ENCODE measurements at places on chromosomes 3 and 15.

- no peak for DNase-seq
Observed at GRCh38 chr3:143352850-143353550, 233.4 kb downstream of the CHST2 start.

GRCh38 chr3:77780278-77780996, 740.5 kb downstream of the ROBO2 start:
- DNase-seq, result no peak

- no peak for DNase-seq
Observed at GRCh38 chr15:68440136-68440535, 8.2 kb upstream of the ITGA11 start.

DNA sequence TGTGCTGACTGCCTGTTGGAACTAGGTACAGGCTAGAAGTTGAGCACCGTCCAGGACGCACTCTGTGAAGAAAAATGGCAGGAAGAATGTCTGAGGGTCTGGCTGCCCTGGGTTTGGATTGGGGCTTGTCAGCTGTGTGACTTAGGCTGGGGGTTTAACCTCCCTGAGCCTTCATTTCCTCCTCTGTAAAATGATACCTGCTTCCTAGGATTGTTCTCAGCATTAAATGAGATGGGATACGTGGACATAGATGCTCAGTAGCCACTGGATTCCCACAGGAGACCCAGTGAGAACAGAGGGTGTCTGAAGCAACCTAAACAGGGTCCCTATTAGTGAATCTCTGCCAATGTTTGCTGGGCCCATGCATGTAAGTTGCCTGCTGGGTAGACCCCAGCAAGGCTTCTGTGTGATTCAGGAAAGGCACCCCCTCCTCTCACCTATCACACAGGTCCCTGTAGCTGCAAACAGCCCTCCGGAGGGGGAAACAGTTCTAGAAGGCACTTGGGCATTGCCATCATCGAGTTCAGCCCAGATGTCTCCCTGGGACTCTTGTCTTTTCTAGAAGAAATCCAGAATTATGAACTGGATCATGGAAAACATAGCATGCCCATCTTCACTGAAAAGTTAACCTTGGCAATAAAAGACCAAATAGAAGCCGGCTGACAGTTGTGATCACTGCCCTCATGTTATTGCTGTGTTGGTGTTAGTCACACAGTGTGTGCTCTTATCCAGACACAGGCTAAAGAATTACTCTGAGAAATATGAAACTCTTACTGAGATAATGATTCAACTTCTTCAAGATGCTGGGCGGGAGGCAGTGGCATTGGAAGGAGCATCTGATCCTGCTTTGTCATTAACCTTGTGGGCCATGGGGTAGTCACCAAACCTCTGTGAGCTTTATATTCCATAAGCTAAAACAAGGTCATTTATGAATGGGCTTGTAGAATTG, 64.5 kb downstream of the SMAD6 start:
- DNase-seq, result no peak

- DNase-seq, result no peak
Observed at GRCh38 chr15:83284559-83285283, at the start of gene BNC1. TSS of gene BNC1 (minus strand) at chr15:83284664. CDS start at chr15:83284628, 36 bp downstream.

DNA sequence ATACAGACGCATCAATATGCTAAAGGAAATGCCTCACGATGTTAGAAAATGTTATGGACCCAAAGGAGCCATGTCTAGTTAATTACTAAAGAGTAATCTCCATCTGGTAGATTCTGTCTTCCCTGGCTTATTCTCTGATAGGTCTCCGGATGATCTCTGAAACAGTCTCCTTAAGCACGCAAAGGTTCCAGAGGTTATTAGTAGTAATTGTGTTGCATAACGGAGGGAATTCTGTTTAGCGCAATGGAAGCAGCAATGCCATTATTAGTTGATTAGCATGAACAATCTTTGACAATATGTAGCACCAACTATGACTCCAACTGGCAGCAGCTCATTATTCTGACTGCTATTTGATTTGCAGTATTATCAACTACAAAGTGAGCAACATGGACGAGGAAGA, 952.5 kb upstream of the SEMA6D start:
- DNase-seq, result no peak

DNA sequence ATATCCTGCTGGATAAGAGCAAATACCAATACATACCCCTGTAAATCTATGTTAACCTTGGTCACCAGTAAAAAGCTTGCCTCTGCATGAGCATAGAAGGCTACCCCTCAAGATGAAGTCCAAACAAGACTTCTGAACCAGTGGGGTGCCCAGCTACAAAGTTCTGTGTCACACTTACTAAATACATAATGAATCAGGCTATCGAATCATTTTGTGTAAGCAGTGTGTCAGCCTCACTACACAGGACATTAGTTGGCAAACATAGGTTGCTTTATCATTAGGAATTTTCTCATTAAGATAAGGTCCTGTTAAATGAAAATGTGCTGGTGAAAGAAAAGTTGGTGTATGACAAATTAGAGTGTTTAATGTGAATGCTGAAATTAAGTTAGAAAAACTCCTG, 452.0 kb downstream of the MFSD1 start:
- no peak for DNase-seq

DNA sequence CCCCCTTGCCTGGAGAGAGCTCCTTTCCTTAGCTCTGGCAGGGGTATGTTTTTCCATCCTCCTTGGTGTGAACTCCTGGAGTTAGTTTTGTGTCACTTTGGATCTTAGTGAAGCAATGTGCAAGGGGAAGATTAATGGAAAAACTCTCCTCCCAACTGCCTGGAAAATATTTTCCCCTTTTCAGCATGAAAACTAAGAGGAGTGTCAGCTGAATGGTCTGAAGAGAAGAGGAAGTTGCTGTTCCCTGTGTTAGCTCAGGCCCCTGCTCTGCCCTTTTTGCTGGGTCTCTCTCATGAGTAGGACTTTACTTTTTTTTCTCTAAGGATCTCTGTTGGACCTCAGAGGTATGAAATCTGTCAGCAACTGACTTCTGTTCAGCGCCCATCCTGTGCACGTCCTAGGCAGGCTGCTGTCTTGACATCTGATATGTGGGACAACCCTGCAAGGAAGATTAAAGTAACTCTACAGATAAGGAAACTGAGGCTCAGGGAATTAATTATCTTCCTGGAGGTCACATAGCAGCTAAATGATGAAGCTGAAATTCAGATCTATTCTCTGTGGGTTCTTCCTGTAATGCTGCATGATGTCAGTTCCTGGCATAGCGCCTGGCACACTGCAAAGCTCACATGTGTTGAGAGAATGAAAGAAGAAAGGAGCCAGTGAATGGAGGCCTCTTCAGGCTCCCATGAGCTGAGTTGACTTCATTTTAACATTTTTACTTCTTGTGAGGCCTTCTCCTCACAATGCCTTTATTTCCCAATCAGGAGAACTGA, 109.7 kb upstream of the GALNT15 start:
- no peak for DNase-seq

GRCh38 chr3:49012441-49013017, 5.3 kb downstream of the WDR6 start:
- DNase-seq, result no peak

- DNase-seq, result no peak
Observed at GRCh38 chr3:114697401-114697800, 403.6 kb downstream of the TIGIT start.

DNA sequence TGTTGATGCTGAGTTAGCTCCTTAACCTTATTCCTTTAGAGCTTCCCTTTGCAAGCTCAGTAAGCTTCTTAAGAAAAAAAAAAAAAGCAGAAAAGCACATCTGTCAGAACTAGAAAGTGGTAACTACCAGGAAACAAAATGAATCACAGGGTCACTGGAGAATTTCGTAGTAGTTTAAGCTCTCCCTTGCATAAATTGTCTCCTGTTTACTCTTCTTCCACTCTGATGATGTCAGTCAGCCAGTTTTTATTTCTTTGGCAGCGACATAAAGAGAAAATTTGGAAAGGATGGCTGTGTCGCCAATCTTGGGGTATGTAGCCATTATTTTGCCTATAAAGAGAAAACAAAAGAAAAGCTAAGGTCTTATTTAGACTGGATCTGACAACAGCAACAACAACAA, 3.2 kb upstream of the GABRR3 start:
- DNase-seq, result no peak

GRCh38 chr15:71501344-71502076, 308.8 kb upstream of the NR2E3 start:
- no peak for DNase-seq

GRCh38 chr3:16665282-16665741, 60.1 kb upstream of the DAZL start:
- no peak for DNase-seq

DNA sequence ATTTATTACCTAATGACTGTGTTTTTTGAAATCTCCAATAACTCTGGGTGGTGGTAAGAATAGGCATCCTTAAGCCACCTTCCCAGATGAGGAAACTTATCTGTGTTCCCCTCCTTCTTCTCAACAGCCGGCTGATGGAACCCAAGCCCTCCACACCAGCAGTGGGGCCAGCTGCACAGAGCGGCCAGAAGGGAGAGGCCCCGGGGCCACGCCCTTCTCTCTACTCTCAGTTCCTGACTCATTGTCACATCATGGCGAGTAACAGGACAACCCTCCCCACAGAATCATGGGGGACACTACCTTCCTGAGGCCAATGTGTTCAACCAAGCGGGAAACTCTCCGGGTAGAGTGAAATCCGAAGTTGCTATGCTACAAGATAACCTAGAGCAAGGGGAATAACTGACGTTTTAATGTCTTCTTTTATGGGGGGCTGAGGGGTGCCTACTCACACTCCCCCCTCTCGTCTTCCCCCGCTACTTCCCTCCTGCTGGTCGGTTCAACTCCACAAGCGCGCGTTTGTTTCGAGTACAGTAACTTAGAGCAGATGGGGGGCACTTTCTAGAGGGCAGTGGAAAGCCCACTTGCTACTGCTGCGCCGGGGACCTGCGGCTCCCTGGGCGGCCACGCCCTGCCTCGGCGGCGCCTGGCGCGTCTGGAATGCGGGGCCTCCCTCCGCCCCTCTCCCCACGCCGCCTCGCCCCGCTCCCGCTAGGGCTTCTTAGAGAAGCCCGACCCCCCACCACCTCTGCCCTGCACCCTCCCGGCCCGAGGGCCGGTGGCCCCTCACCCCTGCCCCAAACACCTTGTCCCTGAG, 621 bp downstream of the ANXA2 start:
- no peak for DNase-seq

GRCh38 chr15:41079717-41080116, 36.4 kb downstream of the INO80 start:
- no peak for DNase-seq

DNA sequence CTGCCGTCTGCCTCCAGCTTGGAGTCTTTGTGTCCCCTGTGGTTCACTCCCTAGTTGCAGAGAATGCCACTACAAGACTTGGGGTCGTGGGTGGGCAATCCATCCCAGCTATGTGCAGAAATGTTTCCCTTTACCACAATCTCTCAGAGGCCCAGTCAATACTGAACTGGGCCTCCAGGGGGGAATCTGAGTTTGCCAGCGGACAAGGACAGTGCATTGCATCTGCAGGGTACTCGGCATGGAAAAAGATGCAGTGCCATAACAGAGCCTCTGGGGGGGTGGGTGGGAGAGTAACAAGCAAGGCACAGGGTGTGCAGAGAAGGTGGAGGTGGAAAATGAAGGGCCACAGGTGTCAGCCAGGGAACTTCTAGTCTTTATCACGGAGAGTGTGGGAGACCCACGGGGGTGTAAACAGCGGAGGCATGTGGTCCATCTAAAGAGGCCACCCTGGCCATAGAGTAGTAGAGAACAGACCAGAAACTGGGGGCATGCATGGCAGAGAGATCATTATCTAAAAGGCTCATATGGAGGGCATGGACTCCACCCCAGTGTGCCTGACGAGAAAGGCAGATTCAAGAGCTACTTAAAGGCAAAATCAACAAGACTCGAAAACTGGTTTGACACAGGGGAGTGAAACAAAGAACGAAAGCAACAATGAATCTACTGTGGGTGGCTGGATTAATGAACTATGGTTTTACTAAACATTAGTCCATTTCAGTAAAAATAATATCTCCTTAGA, 182.4 kb downstream of the ANXA2 start:
- DNase-seq, result no peak

DNA sequence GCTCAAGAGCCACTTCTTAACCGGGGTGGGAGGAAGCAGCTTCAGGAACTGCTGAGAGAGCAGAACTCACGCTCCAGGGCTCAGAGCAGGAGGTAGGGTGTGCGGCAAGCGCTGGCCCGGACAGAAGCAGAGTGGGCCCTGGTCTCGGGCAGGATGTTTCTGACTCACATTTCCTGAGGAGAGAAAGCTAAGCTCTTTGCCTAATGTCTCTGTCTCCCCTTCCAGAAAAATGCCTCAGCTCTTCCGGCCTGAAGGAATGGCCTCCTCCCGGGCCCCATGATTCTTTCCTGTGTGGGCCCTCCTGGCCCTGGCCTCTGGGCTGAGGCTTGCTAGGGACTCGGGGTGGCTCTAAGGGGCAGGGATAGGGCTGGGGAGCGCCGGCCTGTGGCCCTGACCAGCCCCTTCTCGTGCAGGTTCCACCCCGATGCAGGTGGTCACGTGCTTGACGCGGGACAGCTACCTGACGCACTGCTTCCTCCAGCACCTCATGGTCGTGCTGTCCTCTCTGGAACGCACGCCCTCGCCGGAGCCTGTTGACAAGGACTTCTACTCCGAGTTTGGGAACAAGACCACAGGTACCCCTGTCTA, 4.1 kb upstream of the STAB1 start:
- DNase-seq, result no peak

DNA sequence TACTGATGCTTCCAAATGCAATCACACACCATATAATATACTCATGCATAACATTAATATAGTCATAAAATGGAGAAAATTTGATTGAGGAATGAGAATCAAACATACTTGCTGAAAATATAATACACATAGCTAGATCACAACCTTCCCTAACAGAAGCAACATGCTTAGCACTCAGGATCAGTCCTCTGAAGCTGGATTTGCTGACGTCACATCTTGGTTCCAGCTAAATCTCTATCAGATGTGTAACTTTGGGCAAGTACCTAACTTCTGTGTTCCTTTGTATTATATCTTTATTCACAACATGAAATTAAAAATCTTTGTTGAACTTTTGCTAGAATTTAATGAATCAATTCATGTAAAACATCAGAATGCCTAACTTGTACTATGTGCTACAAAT, 263.5 kb downstream of the ZNF385D start:
- no peak for DNase-seq

DNA sequence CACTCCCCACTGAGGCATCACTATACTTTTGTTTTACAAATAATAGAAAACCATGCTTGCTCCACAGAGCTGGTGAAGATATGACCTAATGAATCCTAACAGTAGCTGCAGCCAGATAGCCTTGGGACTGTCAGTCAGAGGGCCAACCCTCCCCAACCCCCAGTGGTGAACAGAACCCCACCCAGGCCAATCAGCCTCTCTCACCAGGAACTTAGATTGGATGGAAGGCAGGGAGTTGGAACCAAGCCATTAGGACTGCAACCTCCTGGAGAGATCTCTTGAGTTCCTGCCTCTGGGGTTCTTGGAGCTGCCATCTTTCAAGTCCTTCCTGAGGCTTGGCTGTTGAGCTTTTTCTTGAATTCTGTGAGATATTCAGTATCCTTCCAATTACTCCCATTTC, 3.0 kb upstream of the MRPS22 start:
- DNase-seq, result no peak

- no peak for DNase-seq
Observed at GRCh38 chr15:90497376-90497775, 32.3 kb upstream of the CRTC3 start.

DNA sequence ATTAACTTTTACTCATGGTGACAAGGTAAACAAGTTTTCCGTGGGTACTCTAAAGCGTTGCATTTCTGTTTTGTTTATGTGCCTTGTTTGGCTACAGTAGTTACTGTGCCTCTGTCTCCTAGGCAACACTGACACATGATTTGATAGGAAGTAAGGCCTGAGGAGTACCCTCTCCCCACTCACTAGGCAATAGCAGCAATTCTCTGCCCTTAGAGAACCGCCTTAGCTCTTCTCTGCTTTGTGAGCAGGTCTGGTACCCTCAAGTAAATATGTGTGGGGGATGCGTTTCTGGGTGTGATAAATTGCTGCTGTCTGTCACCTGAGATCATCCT, at the start of gene IL5RA:
IL5RA (minus strand) TSS at position 76 of the 332 bp plus-strand sequence. CDS start 5,390 bp downstream, outside the sequence.
- DNase-seq, result no peak

GRCh38 chr3:47250309-47251060, 32.1 kb downstream of the KIF9 start:
- DNase-seq, result no peak
